ENCODE measurements at places on chromosomes 7 and 10. TPM values are rescaled to one million over a fixed set of nuclear protein-coding genes. Genes with fewer than 3 reads are reported as not detected.
A peak's percentile ranks its signal among the peaks of the same experiment; 100 is the strongest.

GRCh38 chr7:26061678-26062603 lies 90.1 kb upstream of the NFE2L3 start:
- peak; percentile 56 for DNase-seq

DNA sequence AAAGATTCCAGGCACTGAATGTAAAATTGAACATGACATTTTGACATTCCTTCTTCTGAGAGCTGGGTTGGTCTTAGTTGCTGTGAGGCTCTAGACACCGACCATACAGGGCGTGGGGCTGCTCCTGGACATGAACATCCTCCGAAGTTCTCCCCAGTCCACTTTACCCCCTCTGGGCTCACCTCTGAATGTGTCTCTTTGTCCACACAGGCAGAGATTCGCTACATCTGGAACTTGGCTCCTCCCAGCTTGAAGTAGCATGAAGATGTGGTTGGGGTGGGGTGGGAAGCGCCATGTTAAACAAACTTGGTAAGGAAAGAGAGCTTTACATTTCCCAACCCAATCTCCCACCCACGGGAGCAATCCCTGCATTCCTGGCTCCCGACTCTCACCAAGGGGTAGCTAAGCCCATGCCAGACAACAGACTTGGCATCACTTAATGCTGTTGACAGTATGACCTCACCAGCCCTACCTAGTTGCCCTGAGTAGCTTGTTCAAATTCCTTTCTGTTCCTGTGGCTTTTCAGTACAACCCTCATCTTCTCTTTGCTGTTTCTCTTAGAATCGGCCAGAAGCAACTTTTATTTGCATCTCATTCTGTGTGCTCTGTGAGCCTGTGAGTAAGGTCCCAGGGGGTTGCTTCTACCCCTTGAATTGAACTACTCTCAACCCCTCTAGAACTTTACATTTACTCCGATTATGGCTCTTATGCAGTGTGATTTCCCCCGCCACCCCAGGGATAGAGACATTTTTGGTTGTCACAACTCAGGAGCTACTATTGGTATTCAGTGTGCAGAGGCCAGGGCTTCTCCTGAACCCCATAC lies 211.4 kb downstream of the SEC23IP start:
- no peak for DNase-seq

- DNase-seq = no peak
Observed at GRCh38 chr10:87668324-87669074, 8.8 kb downstream of the PAPSS2 start.

DNA sequence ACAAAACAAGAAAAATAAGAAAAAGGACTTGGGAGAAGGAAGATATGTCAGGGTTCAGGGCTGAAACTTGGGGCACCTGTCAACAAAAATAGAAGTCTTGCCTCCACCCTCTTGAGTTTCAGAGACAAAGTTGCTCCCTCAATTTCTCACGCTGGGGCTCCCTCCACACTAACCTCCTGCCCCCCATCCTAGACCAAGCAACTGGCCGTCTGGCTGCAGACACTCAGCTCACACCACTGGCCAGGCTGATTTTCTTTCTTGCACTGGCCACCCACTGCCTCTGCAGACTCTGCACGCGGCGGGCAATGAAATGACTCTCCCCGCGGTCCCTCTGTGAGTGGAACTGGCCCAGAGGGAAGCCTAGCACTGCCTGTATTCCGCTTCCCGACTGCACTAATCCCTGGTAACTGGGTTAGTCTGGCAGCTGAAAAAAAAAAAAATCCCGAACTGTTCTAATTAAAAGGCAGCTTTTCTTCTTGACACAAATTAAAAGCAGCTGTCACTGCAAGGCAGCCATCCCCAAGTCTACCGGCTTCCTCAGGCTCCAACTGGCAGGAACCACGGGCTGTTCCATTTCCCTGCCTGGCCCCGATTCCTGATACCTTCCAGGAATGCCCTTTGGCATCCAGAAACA lies 83.5 kb downstream of the SPDYE5 start:
- no peak for DNase-seq

- peak; percentile 12 for DNase-seq
Observed at GRCh38 chr10:73647211-73647874, 6.1 kb upstream of the MYOZ1 start.

GRCh38 chr10:50470345-50470744 lies 153.4 kb downstream of the SGMS1 start:
- no peak for DNase-seq

GRCh38 chr10:94286901-94287300 lies 75.8 kb downstream of the NOC3L start:
- DNase-seq = no peak

GRCh38 chr10:102657984-102658724 lies 13.9 kb downstream of the TRIM8 start:
- no peak for DNase-seq

- peak; percentile 84 for DNase-seq
Observed at GRCh38 chr10:96244354-96244753, 27.0 kb downstream of the BLNK start.

- DNase-seq = no peak
Observed at GRCh38 chr10:130607366-130607765, 471.2 kb downstream of the GLRX3 start.

- no peak for DNase-seq
Observed at GRCh38 chr7:28407651-28408050, 4.7 kb upstream of the CREB5 start.

DNA sequence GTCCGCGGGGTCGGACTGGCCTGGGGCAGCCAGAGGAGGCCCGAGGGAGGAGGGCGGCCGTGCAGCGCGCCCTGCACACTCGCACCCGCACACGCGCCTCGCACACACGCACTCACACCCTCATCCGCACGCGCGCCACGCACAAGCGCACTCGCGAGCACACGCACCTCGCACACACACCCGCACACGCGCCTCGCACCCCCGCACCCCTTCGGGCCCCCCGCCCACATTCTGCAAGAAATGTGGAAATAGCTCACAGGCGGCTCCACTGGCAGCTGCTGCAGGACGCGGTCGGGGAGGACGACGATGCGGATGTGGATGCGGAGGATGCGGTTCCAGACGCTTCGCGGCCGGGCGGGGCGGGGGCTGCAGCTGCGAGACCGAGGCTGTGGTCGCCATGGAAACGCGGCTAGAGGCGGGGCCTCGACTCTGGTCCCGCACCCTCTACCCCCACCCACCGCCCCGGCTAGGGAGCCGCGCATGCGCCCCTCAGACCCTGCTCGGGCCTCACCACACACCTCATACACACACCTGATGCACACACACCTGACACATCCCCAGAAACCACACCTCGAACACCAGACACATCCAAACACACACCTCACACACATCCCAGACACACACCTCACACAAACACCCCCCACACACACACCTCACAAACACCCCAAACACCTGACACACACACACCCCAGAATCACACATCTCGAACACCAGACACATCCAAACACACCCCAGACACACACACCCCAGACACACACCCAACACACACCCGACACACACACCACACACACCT lies at the start of gene CALY:
CALY (minus strand) TSS at position 320 of the 793 bp plus-strand sequence. CDS start 7,907 bp downstream, outside the sequence.
- peak; percentile 81 for DNase-seq

GRCh38 chr7:120190109-120190508 lies 82.9 kb upstream of the KCND2 start:
- DNase-seq = no peak

GRCh38 chr7:51080622-51081269 lies 235.9 kb downstream of the COBL start:
- DNase-seq = no peak

GRCh38 chr10:69801094-69801433 lies 642 bp upstream of the COL13A1 start:
- no peak for DNase-seq

DNA sequence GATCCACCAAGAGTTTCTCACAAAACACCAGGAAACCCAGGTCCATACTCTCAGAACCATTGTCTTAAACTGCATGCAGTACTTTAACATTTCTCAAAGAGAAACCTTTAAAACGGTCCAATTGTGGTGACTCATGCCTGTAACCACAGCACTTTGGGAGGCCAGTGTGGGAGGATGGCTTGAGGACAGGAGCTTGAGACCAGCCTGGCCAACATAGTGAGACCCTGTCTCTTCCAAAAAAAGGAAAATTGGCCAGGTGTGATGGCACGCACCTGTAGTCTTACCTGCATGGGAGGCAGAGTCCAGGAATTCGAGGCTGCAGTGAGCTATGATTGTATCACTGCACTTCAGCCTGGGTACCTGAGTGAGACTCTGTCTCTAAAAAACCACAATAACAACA lies 97.5 kb upstream of the OIT3 start:
- DNase-seq = no peak

DNA sequence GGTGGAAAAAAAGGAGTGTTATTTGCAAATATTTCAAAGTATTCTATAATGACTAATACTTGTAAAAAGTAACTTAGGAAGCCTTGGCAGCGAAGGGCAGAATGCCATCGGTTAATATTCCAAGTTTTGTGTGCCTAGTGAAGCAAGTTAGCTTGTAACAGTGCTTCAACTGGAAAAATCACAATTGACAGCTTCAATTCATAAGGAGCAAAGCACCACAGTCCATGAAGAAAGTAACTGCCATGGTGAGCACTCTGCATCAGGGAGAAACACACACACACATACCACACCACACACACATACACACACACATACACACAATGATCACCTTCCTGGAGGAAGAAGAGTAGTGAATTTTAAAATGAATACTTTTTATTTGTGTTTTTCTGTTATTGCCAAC lies 298.3 kb downstream of the CNTNAP2 start:
- DNase-seq = no peak

- no peak for DNase-seq
Observed at GRCh38 chr7:37757563-37757962, 74.0 kb downstream of the GPR141 start.

DNA sequence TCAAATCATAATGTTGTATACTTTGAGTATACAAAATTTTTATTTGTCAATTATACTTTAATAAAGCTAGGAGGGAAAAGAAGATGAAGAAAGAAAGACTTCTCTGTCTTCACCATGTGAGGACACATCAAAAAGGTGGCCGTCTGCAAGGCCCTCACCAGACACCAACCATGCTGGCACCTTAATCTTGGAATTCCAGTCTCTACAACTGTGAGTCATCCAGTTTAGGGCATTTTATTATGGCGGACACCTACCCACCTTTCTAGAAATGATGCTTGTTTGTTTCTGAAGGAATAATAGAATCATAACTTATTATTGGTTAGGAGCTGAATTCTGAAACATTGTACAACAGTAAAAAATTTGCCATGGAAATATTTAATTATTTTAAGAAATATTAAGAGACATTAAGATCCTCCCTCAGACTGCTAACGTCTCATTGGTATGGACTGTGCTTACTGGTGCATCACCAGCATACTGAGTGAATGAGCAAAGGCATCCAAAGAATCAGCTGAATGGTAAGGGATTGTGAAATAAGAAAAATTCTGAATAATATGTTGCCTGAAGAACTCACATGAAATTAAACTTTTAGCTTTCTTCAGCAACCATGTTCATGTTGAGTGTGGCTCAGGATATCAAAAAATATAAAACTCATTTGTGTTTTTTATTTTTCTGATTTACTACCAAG lies 536.6 kb downstream of the HTR7 start:
- DNase-seq = no peak

- DNase-seq = no peak
Observed at GRCh38 chr7:36613031-36613614, 111.2 kb downstream of the AOAH start.

DNA sequence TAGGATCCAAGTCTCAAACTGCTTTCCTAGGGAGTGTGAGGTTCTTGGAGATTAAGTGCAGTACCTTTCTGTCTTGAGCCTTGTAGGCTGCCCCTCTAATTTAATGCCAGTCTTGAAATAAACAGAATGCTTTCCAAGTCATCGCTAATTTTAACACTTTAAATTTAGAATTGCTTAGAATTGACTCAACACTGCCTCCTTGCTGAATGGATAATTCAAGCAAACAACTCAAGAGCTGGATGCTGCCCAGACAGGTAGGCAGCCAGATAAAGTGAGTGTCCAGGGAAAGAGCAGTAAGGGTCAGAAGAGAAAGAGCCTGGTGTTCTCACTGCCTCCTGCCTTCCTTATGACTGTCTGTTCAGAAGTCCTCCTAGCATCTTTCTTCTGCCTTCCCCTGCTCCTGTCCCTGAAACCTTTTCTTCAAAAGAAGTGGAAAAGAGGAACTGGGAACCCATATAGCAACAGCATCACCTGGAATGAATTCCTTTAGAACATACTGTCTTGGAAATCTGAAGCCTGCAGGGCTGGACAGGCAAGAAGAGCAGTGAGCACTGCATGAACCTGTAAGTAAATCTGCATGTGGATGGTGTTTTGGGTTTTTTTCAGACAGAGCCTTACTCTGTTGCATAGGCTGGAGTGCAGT lies 3.1 kb upstream of the GOT1 start:
- DNase-seq = no peak

DNA sequence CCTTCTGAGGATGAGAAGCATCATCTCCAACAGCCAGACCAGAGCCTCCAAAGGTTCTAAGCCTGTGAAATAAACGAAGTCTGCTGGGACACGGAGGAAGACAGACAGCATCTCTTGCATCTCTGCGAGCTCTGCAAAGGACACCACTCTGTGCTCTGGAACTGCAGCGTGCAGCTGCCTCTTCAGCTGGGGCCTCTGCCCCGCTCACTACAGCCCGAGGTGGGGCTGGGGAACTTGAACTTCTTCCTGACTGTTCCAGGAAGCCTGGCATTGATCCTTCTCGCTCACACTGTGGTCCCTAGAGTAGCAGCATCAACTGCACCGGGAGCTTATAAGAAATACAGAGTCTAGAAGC lies 163.3 kb downstream of the USP6NL start:
- DNase-seq = no peak

DNA sequence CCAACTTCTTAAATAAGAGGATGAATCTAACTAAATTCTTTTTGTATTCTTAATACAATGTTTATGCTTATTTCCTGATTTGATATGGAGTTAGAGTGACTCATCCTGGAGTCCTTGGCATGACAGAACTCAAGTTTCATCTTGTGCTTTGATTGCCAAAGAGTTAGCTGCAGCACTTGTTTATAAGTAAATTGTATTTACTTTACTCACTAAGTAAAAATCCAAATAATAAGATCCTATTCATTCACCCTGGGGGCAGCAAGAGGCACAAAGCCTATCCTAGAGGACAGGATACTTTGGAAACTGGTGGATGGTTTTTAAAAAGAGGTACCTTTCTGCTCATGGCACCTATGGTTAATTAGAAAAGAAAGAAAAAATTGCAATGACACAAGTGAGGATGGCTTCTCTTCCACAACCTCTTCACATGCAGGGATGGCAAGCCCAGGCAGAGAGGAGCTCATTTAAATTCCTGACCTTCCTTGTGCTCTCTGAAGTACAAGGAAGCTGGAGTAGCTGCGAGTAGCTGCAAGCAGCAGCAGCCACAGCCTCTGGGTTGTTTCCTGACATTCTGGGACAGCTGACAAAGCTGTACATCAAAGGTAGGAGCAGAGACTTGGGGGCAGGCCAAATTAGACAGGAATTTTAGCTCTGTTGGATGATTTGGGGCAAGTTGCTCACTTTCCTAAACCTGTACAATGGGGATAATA lies 28.5 kb upstream of the CROT start:
- no peak for DNase-seq

GRCh38 chr10:117552156-117552631 lies 9.6 kb downstream of the EMX2 start:
- no peak for DNase-seq

GRCh38 chr7:43490016-43490415 lies 92.9 kb upstream of the STK17A start:
- DNase-seq = no peak

The CALCR gene
- polyA plus RNA-seq = not detected

The VSTM2A gene
- not detected for polyA plus RNA-seq

The CLDN12 gene
- 0.82 TPM for polyA plus RNA-seq

The PAX4 gene
- polyA plus RNA-seq = not detected

The ABCB1 gene
- 17.0 TPM for polyA plus RNA-seq

The CNNM1 gene
- not detected for polyA plus RNA-seq

The COL28A1 gene
- not detected for polyA plus RNA-seq

The ZNF783 gene
- 1.3 TPM for polyA plus RNA-seq

The DNAJC30 gene
- polyA plus RNA-seq = 12.2 TPM

The FAM53B gene
- 71.7 TPM for polyA plus RNA-seq

The INSYN2A gene
- polyA plus RNA-seq = not detected

The KCND2 gene
- not detected for polyA plus RNA-seq

The LBX1 gene
- polyA plus RNA-seq = not detected

Measured in naive B cell (primary cell).